Smooth muscle cell of the pulmonary artery (primary cell): ENCODE measurements at places on chromosomes 2 and 18. TPM values are rescaled to one million over a fixed set of nuclear protein-coding genes. Genes with fewer than 3 reads are reported as not detected.

GRP gene
- not detected in 2 replicates for total RNA-seq

CYS1 gene
- total RNA-seq, result 1.6 and 2.6 TPM in 2 replicates

HJURP gene
- 2.6 and 5.2 TPM in 2 replicates for total RNA-seq

CLEC4F gene
- total RNA-seq, result not detected in 2 replicates

AQP12B gene
- not detected in 2 replicates for total RNA-seq

GPR35 gene
- total RNA-seq, result 0.85 and 2.0 TPM in 2 replicates

ASPRV1 gene
- total RNA-seq, result 0.33 and 0.46 TPM in 2 replicates

SLC39A10 gene
- total RNA-seq, result 60.3 and 63.1 TPM in 2 replicates

PTH2R gene
- total RNA-seq, result 0.07 and 0.17 TPM in 2 replicates

TWIST2 gene
- total RNA-seq, result 20.7 and 29.0 TPM in 2 replicates

NEU2 gene
- not detected in 2 replicates for total RNA-seq

TEX44 gene
- not detected in 2 replicates for total RNA-seq

RTP5 gene
- not detected in 2 replicates for total RNA-seq

GALNT14 gene
- total RNA-seq, result 0.52 and 5.3 TPM in 2 replicates

KIF3C gene
- total RNA-seq, result 14.7 and 19.2 TPM in 2 replicates

SP5 gene
- not detected in 2 replicates for total RNA-seq

KLHL14 gene
- not detected in 2 replicates for total RNA-seq

MARCHF7 gene
- total RNA-seq, result 108 and 113 TPM in 2 replicates

BMP10 gene
- not detected in 2 replicates for total RNA-seq

OR6B2 gene
- not detected in 2 replicates for total RNA-seq

ST6GAL2 gene
- 0.03 and 0.07 TPM in 2 replicates for total RNA-seq

EPB41L3 gene
- 0.69 and 3.6 TPM in 2 replicates for total RNA-seq

PFN4 gene
- 0.17 and 0.39 TPM in 2 replicates for total RNA-seq

MAPK4 gene
- under 0.01 TPM in 1 of 2 replicates, not detected in the other for total RNA-seq

OSBPL1A gene
- total RNA-seq, result 29.3 and 38.6 TPM in 2 replicates

EFR3B gene
- total RNA-seq, result 0.85 and 2.4 TPM in 2 replicates

IFIH1 gene
- total RNA-seq, result 5.6 and 7.3 TPM in 2 replicates

CRYGA gene
- not detected in 2 replicates for total RNA-seq

PKP4 gene
- 34.3 and 34.7 TPM in 2 replicates for total RNA-seq

ARHGAP25 gene
- total RNA-seq, result 0.10 and 0.91 TPM in 2 replicates

ZFP36L2 gene
- total RNA-seq, result 11.1 and 16.9 TPM in 2 replicates

GREB1 gene
- total RNA-seq, result 0.17 and 0.52 TPM in 2 replicates

DYNAP gene
- total RNA-seq, result not detected in 2 replicates
